ENCODE measurements at places on chromosomes 5 and 9.

- H3K36me3 ChIP-seq: no peaks in the 10 kb centered on the region
- no peaks in the 10 kb centered on the region for H3K27me3 ChIP-seq
- H3K4me1 ChIP-seq: peaks cover 11% of the 10 kb centered on the region
- no peak overlapping the region for H3K4me3 ChIP-seq
- no peak overlapping the region for H3K27ac ChIP-seq
Measured at GRCh38 chr5:5219541-5219940, 79.4 kb downstream of the ADAMTS16 start.

DNA sequence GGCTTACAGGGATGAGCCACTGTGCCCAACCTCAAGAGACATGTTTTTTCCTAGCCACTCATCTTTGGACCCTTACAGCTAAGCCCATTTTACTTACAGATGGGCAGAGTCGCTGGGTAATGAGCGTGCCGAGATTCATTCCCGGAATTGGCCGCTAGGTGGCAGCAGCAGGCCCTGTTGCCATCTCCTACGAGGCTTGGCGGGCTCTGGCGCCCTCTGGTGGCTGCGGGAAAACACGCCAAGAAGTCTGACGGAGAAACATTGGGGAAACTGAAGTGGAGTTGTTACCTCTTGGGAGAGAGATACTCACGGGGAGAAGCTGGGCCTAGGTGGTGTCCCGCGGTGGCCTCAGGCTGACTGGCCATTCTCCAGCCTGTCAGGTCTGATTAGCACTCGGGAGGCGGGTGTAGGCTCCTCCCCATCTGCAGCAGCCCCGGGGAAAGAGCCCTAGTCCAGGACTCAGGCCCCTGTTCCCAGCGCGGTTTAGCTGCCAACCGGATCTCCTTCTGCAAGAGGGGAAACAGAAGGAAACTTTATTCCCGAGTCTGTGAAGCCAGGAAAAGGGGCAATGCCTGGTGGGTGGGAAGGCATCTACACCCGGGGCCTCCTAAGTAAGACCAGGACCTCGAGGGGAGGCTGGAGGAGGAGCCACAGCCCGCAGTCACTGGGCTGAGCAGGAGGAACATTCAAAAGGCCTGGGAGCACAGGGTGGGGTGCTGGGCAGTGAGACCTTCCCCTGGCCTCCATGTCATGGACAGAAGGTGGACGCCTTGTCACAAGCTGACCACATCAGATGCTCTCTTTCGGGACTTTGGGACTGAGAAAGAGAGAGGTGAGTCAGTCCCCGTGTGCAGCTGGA, 9.7 kb downstream of the PTGES2 start:
- H3K27ac ChIP-seq: no peak overlapping the region
- peaks cover 6% of the 10 kb centered on the region for H3K4me1 ChIP-seq
- H3K27me3 ChIP-seq: peaks cover 2% of the 10 kb centered on the region
- H3K36me3 ChIP-seq: peaks cover 5% of the 10 kb centered on the region
- H3K4me3 ChIP-seq: peak overlapping the region; percentile 83
- DNase-seq: peak; percentile 100

GRCh38 chr9:79813258-79813638, 241.5 kb downstream of the TLE4 start:
- H3K4me1 ChIP-seq: peaks cover 9% of the 10 kb centered on the region
- no peak overlapping the region for H3K4me3 ChIP-seq
- no peak for DNase-seq
- H3K27ac ChIP-seq: no peak overlapping the region
- H3K36me3 ChIP-seq: no peaks in the 10 kb centered on the region

- no peak overlapping the region for H3K27ac ChIP-seq
- H3K27me3 ChIP-seq: no peaks in the 10 kb centered on the region
- no peak for DNase-seq
- peaks cover 2% of the 10 kb centered on the region for H3K36me3 ChIP-seq
Measured at GRCh38 chr9:84754461-84754860, 84.9 kb downstream of the NTRK2 start.

GRCh38 chr5:106174903-106175302, 1495.8 kb downstream of the EFNA5 start:
- no peak for DNase-seq
- H3K27ac ChIP-seq: no peak overlapping the region
- no peaks in the 10 kb centered on the region for H3K4me1 ChIP-seq
- H3K36me3 ChIP-seq: peaks cover 7% of the 10 kb centered on the region

GRCh38 chr9:8799206-8799605, 999.6 kb upstream of the DMAC1 start:
- H3K27me3 ChIP-seq: no peaks in the 10 kb centered on the region
- H3K4me3 ChIP-seq: no peak overlapping the region
- H3K4me1 ChIP-seq: peaks cover 32% of the 10 kb centered on the region
- no peak for DNase-seq

DNA sequence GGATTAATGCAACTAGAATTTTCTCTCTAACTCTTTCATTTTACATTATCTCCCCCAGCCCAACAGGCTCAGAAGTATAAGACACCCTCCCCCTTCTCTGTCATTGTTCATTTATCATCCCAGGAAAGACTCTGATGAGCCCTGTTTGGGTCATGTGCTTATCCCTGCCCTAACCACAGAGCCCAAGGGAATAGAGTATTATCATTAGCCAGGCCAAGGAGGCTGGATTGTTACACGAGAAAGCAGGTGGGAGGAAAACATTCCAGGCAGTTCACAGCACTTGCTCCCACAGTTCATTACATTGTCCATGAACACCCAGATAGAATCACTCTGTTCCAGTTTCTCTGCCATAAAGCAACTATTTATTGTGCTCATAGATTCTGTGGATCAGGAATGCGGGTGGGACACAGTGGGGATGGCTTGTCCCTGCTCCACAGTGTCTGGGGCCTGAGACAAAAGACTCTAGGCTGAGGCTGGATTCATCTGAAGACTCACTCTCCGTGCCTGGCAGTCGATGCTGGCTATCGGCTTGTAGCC, 59.5 kb upstream of the TMEM215 start:
- H3K4me3 ChIP-seq: no peak overlapping the region
- peak overlapping the region; percentile 44 for H3K27ac ChIP-seq
- DNase-seq: no peak
- peaks cover 23% of the 10 kb centered on the region for H3K4me1 ChIP-seq
- peaks cover under 1% of the 10 kb centered on the region for H3K27me3 ChIP-seq
